ENCODE measurements at places on chromosomes 13 and 19. TPM values are rescaled to one million over a fixed set of nuclear protein-coding genes. Genes with fewer than 3 reads are reported as not detected.

DNA sequence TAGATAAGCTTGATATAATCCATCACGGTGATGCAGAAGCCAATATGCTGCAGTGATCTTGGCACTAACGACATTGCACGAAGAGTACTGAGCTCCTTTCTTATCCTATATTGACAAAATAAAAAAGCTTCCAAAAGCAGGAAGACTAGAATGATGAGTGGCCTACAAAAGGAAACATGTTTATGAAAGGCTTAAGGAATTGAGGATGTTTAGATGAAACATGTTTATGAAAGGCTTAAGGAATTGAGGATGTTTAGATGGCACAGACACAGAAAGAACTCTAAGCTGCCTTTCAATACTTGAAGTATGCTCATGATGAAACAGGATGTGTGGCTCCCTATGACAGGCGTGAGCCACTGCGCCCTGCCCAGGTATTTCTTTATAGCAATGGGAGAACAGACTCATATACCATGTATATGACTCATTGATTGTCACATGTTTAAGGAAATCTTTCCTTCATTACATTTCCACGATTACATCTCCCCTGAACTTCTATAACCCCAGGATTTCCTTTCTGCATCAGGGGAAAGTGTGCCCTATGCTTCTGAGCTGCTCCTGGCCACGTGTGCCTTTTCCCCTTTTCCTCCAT is 690.8 kb upstream of the ARGLU1 start:
- peak; percentile 96 for DNase-seq

- no peak for DNase-seq
Observed at GRCh38 chr13:53104136-53104535, 75.5 kb downstream of the OLFM4 start.

The FFAR3 gene
- total RNA-seq: not detected

The ZNF439 gene
- 2.6 TPM for total RNA-seq

The UBE2L5 gene
- total RNA-seq: not detected

DNA sequence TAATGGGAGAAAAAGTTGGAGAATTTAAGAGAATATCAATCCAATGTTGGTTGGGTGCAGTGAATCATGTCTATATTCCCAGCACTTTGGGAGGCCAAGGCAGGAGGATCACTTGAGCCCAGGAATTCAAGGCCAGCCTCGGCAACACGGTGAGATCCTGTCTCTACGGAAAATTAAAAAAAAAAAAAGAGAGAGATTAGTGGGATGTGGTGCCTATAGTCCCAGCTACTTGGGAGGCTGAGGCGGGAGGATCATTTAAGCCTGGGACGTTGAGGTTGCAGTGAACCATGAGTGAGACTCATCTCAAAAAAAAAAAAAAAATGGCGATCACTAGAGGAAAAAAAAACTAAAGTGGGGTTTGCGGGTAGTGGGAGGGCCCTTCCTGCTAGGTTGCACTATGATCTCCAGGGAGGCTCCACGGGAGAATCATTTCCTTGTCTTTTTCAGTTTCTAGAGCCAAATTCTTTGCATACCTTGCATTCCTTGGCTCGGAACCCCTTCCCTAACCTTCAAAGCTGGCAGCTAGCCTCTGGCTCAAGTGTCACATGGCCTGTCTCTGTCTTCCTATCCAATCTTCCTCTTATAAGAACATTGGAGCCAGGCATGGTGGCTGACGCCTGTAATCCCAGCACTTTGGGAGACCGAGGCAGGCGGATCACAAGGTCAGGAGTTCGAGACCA is 5.8 kb upstream of the ERCC2 start:
- DNase-seq: peak; percentile 84

DNA sequence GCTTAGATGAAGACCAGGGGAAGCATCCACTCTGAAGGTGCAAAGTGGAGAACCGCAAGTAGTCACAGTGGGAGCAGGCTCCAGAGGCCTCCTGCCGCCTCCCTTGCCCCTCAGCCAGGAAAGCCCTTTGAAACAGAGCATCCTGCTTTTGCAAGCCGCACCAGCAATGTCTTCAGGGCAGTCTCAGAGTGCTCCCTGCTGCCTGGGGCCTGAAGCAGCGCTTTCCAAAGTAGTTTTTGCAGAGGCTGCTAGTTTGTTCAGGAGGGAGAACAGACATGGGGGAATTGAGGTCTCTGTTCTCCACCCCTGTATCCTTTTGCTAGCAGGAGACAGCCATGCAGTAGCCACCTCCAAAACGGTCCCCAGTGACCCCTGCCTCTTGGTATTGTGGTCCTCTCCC is 15.8 kb upstream of the POP4 start:
- DNase-seq: no peak

The IGSF23 gene
- 0.32 TPM for total RNA-seq

DNA sequence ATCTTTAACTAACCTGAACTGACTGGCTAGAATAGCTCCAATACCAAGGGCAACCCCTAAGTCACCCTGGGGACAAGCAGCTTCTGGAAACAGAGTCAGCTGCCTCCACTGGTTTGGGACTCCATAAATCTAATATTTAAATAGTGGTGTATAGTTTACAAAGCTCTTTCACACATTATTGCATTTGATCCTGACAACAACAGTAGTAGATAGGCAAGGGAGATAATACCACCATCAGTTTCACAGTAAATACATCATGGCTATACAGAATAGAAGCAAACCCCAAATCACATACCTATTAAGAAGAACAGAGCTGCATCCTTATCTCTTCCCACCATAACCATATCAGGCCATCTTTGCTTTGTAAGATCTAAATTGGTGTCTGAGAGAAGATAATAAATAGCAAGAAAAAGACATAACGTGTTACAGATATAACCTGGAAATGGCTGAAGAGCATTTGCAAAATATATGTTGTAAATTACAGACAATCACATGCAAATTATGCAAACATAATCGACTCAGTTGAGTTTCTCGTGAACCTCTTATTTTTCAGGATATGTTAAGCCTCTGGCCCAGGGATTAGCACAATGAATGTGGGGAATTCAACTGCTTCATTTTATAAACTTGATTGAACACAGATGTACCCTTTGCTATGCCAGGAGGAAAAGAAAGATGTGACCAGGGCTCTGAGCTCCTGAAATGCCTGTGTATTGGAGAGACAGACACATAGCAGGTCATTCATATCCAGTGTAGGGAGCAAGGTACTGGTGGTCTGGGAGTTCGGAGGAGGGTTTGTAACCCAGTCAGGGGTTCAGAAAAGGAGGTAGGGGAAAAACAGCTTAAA is 142.5 kb downstream of the SLC7A1 start:
- DNase-seq: no peak

DNA sequence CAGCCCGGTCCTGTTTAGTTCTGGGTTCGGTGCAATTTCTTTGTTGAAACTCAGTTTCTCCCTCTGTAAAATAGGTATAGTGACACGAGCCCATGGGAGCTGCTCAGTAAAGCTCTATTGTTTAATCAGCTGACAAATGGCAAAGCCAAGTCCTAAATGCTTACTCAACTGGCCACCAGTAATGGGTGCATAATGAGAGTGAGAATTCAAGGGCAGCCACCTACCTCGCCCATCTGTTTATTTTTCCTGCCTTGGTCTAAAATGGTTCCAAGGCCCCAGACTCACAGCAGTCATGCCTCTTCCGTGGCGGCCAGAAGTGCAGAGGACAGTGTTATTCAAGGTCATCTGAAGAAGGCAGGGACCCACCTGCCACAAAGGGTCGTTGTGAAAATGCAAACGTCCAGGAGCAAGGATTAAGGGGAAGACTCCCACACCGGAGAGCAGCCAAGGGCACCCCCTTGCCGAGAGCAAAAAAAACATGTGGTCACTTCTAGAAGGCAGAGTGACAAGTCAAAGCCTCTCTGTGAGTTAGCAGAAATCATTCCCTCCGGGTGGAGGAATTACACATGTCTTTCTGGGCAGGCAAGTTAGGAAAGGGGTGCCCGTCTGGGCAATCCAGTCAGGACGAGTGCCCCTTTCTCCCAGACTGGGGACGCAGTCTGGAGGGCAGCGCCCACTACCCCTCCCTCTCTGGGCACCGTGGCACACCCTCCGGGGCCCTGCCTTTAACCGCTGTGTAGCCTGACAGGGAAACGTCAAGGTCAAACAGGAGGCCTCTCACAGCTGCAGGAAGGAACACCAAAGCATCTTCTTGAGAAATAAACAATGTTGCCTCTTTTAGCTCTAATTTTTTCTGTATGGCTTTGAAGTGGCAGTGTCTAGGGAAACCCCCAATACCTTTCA is 186.2 kb downstream of the FOXO1 start:
- no peak for DNase-seq

GRCh38 chr19:44571830-44572580 is 41.4 kb upstream of the IGSF23 start:
- no peak for DNase-seq

DNA sequence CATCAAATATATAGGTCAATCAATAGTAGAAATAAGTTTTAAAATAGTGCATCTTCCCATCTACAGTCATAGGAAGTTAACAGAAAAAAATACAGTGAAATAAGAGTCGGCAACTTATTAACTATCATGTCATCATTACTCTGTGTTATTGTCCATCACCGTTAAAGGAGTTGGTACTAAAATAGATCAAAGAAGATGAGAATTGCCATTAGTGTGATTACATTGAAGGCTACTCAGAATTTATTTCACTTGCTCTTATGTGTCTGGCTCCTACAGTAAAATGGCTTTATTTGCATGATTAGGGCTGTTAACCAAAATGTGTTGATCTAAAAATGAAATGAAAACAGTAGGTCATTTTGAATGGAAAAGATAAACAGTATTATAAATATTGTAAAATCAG is 162.5 kb upstream of the SLITRK1 start:
- no peak for DNase-seq

- peak; percentile 40 for DNase-seq
Observed at GRCh38 chr19:4584670-4585460, 25.4 kb upstream of the SEMA6B start.

DNA sequence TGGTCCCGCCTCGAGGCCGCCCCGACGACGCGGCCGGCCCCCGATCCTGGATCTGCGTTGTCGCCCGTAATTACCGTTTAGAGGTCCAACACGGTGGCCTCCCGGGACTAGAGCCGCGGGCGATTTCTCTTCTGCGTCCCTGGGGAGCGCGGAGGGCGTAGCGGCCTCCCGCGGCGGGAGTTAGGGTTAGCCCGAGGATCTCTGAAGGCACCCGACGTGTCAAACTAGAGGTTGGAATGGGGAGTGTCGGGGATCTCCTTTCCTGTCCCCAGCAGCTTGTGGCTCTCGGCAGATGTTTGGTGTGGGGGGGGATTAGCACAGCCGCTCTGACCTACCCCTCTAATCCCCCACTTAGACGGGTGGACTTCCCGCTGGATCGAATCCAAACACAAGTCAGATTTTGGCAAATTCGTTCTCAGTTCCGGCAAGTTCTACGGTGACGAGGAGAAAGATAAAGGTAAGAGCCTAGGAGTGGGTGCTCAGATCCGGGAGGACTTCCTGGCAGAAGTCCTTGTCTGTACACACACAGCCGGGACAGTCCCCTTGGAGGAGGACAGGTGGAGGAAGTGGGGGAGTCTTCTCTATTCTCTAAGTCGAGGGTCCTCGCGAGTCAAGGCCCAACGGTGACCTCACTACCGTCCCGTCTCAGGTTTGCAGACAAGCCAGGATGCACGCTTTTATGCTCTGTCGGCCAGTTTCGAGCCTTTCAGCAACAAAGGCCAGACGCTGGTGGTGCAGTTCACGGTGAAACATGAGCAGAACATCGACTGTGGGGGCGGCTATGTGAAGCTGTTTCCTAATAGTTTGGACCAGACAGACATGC is 581 bp downstream of the CALR start:
- peak; percentile 60 for DNase-seq

DNA sequence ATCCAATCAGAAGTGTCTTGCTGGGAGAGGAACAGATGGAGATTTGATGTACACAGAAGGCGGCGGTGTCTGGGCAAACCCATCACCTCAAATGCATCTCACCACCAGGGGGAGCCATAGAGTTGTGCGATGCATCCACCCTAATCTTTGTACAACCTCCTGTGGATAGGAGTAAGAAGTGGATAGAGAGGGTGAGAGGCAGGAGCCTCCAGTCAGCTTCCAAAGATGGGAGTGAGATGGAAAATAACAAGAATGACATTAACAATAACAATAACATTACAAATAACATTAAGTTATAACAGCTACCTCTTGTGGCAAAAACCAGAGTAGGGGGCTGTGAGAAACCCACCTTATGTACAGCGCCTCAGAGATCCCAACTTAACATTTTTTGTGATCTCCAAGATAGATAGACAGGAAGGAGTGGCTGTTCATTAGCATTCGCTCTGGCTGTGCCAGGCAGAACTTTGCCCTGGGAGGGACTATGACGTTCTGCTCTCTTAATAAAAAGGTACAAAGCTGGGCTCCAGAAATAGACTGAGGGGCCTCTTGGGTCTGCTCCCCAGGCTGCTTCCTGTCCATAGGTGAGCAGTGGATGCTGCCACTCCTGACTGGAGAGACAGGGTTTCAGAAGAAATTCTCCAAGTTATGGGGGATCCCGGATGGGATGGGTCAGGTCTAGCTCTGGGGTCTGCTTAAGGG is 5.2 kb upstream of the CEACAM18 start:
- DNase-seq: peak; percentile 61

The CCDC106 gene
- 9.0 TPM for total RNA-seq

The RDH8 gene
- total RNA-seq: not detected

DNA sequence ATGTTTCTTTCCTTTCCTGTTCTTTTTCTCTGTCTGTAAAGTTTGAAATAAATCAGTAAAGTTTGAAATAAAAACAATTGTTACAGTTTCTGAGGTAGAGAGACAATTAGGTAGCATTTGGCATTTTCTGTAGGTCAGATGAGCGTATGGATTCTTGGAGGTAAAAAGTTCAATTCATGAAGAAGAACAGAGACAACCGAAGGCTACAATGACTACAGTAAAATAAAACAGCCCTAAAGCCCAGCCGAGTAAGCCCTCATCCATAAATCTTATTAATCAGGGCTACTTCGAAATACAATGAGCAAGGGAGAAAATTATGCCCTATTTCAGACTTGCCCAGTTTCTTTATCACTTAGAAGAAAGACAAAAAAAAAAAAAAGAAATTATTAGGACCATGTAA is 941.9 kb upstream of the SLC10A2 start:
- peak; percentile 21 for DNase-seq
